ENCODE measurements at places on chromosomes 16 and 17. TPM values are rescaled to one million over a fixed set of nuclear protein-coding genes. Genes with fewer than 3 reads are reported as not detected.

DNA sequence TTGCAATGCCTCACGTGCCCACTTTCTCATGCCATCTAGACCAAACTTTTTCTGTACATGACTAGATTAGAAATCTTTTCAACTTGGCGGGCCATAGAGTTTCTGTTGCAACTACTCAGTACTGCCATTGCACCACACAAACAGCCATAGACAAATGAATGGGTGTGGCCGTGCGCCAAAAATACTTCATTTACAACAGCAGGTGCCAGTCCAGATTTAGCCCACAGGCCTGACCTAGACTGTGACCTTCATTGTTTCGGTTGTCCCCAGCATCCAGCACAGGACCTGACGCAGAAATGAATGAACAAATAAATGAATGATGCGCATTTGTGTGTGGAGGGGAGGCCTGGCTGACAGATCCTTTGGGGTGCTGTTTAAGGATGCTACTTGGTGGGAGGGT lies 14.3 kb upstream of the PDK2 start:
- DNase-seq = no peak

- DNase-seq = no peak
Measured at GRCh38 chr17:64536913-64537312, 30.1 kb downstream of the CEP95 start.

SPNS3 gene
- not detected for total RNA-seq

GRCh38 chr17:6752068-6752909 lies 3.6 kb upstream of the XAF1 start:
- peak; percentile 100 for DNase-seq

- no peak for DNase-seq
Measured at GRCh38 chr17:65848751-65849150, 287.3 kb upstream of the AXIN2 start.

DNA sequence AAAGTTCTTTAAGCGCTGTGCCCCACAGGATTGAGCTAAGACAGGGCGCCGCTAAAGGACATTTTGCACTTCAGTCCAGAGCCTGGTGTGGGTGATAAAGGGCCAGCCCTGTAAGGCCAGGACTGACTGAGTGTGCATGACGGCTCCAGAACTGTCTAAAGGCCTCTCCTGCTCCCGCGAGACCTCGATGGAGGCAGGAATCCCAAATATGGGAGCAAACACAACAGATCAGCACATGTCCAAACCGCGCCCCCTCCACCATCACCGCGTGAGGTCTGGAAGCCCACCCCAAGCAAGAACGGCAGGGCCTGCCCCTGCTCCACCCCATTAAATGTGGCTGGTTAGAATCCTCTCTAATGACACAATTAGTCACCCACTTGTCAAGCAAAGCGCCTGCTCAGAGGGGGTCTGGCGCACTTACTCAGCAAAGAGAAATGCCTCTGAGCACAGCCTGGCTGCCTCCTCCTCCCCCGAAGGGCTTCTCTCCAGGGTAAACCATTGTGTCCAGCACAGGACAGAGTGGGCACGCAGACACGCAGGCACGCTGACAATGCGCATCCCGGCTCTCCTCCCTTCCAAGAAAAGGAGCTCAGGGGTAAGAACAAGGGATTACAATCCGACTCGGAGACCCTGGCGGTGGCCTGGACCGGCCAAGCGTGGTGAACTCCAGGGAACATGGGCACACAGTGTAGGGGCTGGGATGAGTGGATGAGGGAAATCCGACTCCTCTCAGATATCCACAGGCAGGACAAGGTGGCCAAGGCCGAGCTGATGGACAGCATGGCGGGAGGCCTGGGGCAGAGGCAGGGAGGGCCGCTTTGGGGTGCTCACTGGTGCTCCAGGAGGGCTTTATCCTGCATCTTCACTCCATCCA lies 1.5 kb downstream of the MXRA7 start:
- peak; percentile 98 for DNase-seq

DNA sequence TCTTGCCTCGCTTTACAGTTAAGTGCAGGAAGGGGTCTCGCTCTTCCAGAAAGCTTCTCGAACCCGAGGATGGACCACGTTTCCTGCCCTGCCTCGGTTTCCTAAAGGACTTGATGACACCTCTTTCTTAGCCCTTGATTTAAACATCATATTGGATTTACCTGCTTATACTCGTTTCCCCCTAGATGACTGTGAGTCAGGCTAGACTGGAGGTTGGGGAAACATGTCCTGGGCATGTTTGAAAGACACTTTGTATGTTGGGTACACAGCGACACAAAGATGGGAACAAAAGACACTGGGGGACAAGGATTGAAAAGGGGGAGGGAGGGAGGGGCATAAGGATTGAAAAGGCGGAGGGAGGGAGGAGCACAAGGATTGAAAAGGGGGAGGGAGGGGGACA lies 30.0 kb downstream of the SDK2 start:
- no peak for DNase-seq

- DNase-seq = no peak
Measured at GRCh38 chr16:85667261-85667660, 21.5 kb downstream of the GINS2 start.

DNA sequence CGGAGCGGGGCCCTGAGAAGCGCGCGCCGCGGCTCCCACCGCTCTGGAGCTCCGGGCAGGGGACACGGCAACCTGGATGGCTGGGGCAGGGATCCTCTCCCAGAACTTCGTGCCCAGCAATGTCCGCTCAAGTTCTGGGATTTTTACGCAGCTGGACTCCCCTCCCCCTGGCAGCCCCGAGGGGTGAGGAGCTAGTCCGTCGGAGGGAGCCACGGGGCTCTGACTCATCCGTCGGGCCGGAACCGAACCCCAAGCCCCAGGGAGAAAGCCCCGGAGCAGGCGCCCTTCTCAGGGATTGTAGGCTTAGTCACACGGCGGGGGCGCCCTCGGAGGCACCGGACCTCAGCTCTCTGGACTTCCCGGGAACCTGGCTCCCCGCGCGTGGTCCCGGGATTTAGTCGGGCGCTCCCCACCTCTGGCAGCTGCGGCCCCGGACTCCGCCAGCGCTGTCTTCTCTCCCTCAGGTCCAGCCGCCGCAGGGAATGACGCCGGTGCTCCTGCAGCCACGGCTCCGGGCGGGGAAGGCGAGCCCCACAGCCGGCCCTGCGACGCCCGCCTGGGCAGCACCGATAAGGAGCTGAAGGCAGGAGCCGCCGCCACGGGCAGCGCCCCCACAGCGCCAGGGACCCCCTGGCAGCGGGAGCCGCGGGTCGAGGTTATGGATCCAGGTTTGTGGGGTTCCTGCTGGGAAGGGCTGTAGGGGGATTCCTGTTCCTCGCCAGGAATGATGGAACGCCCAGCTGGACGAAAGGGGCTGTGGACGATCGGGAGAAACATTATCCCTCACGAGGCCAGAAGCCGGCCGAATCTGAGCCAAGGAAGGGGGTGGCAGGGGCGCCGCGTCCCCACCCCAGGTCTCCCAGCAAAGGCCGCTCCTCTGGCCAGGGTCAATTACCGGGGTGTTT lies 830 bp downstream of the SPHK1 start:
- DNase-seq = peak; percentile 70

CDYL2 gene
- 5.2 TPM for total RNA-seq

DNA sequence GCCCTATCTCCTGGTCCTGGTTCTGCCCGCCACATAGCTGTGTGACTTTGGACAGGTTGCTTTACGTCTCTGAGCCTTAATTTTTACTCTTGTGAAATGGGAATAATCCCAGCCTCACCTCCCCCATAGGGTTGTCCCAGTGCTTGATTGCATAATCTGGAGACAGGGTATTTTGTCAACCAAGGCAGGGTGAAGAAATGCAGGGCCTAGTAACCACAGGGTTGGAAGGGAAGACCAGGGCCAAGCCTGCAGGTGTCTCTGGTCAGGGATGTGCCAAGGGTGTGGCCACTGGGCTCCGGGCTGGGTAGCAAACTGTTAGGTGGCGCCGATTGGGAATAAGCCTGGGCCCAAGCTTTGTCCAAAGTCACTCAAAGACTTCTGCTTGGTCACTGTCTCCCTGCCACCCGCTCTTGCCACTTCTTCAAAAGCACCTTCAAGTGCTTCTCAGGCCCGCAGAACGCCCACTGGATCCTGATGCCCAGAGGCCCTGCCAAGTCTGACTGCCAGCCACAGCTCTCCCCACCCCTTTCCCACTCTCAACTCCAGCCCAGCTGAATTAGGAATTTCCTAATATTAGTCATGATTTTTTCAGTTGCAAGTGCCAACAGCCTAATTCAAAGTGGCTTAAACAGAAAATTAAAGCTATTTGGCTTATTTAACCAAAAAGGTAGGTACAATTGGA lies 20.6 kb upstream of the COL1A1 start:
- DNase-seq = peak; percentile 93

MSL1 gene
- total RNA-seq = 64.1 TPM

DNA sequence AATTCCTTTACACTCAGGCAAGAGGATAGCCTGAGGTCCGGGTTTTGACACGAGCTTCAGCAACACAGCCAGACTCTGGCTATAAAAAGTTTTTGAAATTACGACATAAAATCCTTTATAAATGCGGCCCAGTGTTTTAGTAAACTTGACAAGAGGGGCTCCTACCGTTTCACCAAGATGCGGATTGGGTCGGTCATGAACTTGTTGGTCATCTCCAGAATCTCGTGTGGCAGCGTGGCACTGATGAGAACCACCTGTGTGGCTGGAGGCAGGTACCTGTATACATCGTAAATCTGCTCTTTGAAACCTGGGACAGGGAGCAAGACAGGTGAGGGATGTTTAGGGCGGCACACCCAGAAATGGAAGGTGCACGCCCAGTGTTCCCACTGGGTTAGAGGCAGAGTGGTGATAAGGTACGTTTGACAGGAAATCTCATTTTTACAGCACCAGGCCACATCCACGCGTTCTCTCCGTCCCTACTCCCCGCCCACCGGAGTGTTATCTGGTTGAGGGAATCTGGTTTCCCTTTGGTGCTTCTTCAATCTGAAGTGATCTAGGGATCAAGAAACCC lies 8.0 kb downstream of the EIF4A3 start:
- DNase-seq = no peak

GRCh38 chr17:42521036-42521435 lies 15.0 kb upstream of the NAGLU start:
- no peak for DNase-seq

ITGB3 gene
- total RNA-seq = 22.0 TPM

HIGD1B gene
- not detected for total RNA-seq

SLC47A1 gene
- 0.27 TPM for total RNA-seq

GRCh38 chr16:14539156-14539555 lies 90.9 kb downstream of the PARN start:
- no peak for DNase-seq

- DNase-seq = peak; percentile 78
Measured at GRCh38 chr17:7217113-7217987, 2.3 kb downstream of the DLG4 start.

DNA sequence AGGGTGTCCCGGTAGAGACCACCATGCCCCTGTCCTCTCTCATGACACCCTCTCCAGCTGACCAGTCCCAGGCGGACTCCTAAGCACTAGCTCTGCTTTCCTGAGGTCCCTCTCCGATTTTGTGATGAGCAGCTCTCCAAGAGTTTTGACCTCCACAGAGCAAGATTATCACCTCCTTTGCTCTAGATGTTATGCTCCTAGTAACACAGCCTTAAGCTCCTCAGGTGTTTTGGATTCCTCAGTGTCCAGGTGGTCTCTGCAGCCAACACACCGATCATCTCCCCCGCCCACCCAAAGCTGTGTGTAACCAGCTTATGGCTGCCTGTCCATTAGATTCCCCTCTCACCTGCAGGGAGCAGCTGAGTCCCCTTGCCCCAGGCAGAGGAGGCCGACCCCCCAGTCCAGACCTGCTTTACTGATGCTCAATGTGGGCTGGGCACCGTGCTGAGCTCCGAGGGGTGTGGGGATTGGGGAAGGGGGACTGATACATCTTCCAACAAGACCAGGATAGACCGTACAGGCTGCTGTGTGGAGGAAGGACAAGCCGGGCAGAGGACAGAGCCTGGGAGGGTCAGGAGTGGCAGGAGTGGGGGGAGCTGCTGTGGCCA lies 2.3 kb downstream of the TRPV3 start:
- no peak for DNase-seq

OSGIN1 gene
- 6.6 TPM for total RNA-seq

PTGES3L gene
- 0.65 TPM for total RNA-seq

GRCh38 chr17:35184274-35184673 lies 9.9 kb downstream of the SLC35G3 start:
- DNase-seq = no peak

ARHGAP44 gene
- total RNA-seq = 2.3 TPM

- no peak for DNase-seq
Measured at GRCh38 chr17:2683912-2684311, 27.7 kb downstream of the CLUH start.

C1QTNF8 gene
- total RNA-seq = not detected

LGALS9 gene
- total RNA-seq = 0.90 TPM

DNA sequence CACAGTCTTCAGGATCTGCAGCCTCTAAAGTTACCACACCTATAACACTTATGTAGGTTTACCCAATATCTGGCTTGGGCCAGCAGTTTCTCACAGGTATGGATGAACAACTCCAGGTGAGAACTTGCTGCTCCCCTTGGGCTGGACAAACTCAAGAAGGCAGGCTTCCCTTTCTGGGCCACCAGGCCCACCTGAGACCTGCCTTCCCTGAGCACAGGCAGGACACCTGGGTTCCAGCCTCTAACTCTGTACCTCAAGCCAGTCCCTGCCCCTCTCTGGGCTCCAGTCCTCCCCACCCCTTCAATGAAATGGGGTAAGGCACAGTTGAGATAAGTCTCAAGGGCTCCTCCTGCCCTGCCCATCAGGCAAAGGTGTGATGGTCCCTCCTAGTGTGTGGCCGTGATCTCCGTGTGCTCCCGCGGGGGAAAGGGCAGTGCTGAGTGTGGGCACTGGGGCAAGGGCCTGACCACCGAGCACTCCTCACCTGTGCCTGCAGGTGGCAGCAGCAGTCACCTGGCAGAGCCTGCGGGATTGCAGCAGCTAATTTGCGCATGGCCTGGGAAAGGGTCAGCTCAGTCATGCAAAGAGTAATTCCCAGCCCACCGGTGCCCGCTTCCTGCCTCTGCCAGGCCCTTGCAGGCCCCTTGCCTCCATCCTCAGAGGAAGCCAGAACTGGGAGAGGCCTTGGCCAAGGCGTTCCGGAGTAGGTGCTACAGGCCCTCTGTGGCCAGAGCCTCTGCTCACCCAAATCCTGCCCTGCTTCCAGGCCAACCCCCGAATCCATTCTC lies 28.2 kb upstream of the ADGRG1 start:
- DNase-seq = peak; percentile 43

Measured in fibroblast of the aortic adventitia (primary cell).